NK-92 treated with Interleukin-12 subunit alpha and Interleukin-12 subunit beta, amount 100 ng/mL, for 24 hours (cell line): ENCODE measurements at places on chromosomes 1 and 21.

DNA sequence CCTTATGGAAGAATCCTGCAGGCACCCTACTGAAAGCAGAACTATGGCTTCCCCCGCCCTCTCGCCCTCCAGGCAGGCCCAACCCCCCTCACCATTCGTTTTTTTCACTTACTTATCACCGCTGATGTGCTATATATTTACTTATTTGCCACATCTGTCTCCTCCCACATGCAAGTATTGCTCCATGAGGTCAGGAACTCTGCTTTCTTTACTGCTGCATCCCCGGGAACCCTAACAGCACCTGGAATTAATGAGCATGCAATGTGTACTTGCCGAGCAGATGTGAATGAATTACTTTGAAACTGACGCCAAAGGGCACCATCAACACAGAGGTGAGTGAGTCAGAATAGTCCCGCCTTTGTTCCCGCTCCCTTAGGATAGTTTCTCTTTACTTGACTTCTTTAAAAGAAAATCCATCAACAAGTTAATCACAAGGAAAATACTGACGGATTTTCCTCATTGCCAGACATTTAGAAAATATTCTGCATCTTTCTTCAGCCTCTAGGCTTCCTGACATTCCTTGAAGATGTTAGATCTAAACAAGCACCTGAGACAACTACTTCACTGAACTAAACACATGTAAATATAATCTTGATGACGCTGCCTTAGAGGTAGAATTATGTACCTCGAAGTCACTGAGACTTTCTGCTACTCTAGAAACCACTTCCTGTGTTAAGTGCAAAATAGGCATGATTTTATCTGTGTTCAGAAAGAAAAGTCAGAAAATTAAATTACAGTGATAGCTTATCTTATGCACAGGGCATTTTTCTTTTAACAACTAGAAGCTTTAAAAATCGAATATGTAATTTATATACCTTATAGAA, 17.5 kb upstream of the RAB4A start:
- DNase-seq, result no peak

GRCh38 chr1:246219508-246220030, 287.5 kb downstream of the SMYD3 start:
- no peak for DNase-seq

DNA sequence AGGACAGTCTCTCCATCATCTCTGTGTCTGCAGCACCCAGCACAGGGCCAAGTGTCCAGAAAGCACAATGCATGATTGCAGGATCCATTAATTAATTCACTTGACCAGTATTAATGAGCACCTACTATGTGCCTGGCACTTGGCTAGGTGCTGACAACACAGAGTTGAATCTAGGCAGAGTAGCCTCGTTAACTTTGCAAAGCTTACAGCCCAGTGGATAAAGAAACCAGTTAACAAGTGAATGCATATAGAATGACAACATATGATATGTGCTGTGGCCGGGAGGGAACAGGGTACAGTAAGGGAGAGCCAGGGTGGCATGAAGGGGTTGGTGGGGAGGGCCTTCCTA, 10.9 kb downstream of the SLC1A7 start:
- no peak for DNase-seq

DNA sequence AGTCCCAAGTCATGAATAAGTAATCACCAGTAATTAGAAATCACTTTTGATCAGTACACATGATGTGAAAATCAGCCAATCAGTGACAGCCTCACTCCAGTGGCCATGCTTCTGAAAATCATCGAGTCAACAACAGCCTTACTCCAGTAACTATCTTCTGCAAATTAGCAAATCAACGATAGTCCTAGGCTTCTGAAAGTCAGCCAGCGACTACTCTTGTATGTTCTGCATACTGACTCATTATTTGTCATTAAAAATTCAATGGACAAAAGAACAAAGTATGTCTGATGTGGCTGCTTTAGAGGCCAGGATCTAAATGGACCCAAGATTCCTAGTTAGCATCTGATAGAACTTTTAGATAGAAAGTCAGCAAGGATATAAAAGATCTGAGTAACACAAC, 102.5 kb downstream of the GPR52 start:
- no peak for DNase-seq

GRCh38 chr1:220796530-220796929, 9.8 kb downstream of the MTARC1 start:
- DNase-seq, result no peak

DNA sequence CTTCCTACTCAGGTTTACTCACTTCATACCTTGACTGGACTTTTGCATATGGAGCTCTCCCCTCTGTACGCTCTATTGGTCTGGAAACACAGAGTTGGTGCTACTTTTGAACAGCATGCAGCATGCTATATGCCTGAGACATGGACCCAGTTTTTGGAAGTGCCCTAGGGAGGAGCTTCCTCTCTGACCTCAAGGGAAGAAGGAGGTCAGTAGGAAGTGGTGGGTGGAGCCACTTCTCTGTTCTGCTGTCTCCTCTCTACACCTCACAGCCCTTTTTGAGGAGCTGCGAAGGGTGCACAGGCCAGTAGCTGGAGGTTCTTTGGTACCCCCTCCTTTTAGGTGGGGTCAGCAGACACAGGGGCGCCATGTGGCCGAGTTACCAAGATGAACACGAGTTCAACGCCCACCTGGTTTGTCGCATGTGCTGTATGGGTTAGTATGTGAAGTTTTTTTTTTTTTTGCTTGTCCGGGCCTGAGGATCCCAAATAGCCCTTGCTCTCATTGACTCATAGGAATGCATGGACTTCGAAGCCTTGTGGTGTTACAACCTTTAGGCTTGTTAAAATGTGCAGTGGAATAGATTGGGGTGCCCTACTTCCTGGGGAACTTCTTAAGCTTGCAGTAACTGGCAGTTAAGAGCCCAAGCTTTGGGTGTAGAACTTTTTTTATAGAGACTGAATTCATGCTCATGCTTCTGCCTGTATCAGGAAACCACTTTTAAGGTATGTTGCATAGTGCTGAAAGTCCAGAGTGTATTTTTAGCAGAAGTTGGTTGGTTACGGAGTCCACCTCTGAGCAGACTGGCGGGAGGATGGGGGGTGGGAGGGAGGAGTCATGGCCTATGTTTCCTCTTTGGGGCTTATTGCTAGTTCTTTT, 10.7 kb downstream of the MACF1 start:
- DNase-seq, result peak; percentile 43

DNA sequence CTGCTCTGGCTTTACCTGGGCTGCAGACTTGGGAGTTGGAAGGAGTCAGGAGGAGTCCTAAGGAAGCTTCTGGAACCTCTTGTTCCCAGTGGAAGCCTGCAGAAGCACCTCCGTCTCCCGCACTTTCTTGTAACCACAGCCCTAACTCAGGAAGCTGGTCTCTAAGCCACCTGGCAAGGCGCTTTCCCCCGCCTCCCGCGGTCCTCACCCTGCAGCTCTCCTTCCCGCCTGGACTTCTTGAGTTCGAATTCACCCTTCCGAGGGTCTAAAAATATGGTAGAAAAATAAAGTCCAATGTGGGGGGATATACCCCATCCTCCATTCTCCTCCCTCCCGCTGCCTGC, 15.1 kb downstream of the PAX7 start:
- no peak for DNase-seq

- DNase-seq, result no peak
These were observed 116.1 kb upstream of the DPT start for GRCh38 chr1:168845140-168845539.

GRCh38 chr1:104380003-104380402, 630.3 kb downstream of the AMY1C start:
- DNase-seq, result no peak

- DNase-seq, result no peak
These were observed 90.7 kb downstream of the IGSF21 start for GRCh38 chr1:18198260-18198659.

- DNase-seq, result no peak
These were observed 33.2 kb upstream of the BTG2 start for GRCh38 chr1:203271962-203272632.

- no peak for DNase-seq
These were observed 136.9 kb downstream of the CDC7 start for GRCh38 chr1:91637539-91637994.

GRCh38 chr1:170978371-170978910, 43.1 kb downstream of the MROH9 start:
- no peak for DNase-seq

- no peak for DNase-seq
These were observed 394.8 kb downstream of the USP25 start for GRCh38 chr21:16124378-16125138.

DNA sequence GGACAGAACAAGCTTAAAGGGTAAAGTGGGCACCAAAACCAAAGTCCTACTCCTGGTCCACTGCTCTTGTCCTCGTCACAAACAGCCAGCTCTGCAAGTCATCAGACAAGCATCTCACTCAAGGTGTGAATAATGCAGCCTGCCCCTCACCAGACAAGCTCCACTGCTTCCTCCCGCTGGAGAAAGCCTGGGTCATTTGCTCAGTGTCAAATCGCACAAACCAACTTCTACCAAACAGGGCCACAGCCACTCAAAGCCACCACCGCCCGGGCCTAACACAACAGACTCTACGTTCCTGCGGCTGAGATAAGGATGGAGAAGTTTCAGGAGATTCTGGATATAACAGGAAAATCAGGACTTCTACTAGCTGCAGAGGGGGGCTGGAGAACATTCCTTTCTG, 3.3 kb downstream of the SSBP3 start:
- no peak for DNase-seq

- no peak for DNase-seq
These were observed 14.6 kb upstream of the RPL5 start for GRCh38 chr1:92817137-92817697.

GRCh38 chr1:228514421-228514820, 27.2 kb downstream of the RNF187 start:
- no peak for DNase-seq

GRCh38 chr1:197841158-197841557, 61.3 kb upstream of the C1orf53 start:
- DNase-seq, result no peak

DNA sequence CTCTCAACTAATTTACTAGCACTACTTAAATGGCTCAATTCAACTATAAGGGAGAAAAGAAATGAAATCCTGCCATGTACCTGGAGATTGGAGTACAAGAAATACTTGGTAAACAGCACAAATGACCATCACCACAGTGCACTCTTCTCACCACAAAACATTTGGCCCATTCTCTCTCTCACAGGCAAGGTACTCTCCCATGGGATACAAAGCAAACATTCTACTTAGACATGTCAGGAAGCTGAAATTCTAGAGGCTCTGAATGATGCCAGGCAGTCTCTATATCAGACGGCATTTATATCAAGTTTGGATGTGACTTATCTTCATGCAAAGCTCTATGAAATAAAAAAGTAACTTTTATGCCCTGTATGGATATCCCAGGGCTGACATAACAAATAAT, 72.5 kb downstream of the DPT start:
- no peak for DNase-seq

DNA sequence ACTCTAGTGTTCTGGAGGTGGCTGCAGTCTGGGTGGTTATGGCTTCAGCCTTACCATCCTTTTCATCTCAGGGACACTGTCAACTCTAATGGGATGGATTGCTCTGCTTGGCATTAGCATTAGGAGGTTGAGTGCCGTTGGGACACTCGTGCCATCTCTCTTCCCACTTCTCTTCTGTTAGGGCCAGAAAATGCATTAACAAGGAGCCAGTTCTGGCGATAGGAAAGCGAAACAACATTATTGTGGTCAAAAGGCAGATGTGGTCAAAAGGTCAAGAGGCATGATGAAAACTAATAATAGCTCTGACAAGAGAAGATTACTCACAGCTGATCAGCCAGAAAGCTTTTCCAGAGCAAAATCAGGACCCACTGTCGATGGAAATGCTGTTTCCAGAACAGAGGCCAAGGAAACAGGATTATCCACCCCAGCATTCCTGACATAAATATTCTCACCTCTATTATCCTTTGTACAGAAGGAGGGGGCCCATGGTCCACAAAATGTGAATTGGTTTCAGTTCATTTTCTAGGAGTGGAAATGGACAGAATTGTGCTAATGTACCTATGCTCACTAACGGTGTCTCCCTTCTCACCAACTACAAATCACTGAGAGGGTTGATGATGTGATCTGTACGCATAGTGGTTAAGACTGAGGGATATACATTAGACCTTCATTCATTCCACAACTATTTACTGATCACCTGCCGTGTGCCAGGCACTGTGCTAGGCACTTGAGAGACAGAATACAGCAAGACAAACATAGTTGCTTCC, 72.0 kb downstream of the ST6GALNAC5 start:
- DNase-seq, result no peak

DNA sequence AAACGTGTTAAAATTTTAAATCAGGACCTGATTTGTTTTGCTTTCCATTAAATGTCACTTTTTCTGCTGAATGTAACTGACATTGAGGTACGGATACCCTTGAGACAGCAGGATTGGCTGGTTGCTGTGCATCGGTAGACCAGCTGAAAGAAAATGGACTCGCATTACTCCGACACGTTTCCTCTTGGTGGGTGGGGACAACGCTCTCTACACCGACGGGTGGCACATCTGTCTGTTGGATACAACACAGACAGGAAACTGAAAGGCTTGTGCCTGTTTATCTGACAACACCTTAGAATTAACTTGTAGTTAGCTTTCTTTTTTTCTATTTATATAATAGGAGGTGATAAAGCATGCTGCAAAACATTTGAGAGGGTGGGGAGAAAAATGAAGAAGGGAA, 19.4 kb downstream of the PRPF38A start:
- DNase-seq, result no peak

DNA sequence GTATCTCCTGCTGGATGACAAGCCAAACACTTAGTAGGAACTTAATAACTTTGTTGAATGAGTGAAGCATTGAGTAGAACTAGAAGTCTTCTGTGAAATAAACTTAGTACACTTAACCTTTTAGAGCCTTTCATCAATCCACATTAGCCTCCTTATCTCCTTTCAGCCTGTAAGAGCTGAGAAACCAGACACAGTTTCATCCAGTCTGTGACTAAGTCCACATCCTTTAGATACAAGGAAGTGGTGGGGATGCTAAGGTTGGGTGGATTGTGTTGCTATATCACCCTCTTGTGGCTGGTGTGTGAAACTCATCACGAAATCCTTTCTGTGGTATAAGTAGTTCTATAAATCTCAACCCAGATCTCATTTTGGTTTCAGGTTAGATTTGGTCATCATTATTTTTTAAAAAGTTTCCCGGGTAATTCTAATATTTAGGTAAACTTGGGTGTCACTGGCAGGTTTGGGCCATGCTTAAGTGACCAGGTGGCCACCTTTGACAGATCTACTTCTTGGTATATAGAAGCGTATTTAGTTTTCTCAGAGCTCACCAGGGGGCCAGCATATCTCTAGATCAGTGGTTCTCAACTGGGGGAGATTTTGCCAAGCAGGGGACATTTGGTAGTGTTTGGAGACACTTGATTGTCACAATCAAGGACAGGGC, 27.8 kb upstream of the CD84 start:
- DNase-seq, result peak; percentile 23

DNA sequence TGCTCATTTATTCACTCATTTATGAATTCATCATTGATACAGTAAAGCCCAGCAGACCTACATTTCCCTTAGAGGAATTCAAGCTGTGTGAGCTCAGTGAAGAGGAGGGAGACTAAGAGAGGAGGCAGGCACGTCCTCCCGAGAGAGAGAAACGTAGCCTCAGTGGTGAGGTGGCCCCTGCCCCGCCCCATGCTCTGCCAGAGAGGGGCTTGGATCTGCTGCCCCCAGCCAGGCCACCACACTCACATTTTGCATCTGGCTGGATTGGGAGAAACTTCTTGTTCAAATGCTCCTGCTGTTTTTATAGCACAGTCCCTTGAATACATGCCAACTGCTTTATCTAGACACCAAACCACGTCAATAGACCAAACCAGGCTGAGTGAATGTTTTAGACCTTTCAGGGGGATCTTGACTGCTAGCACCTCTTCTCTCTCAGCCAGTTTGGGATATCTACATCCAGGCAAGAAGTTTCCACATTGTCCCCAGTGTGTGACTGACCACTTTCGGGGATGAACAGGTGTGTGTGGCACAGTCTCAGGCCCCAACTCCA, 67.7 kb upstream of the AJAP1 start:
- no peak for DNase-seq

- no peak for DNase-seq
These were observed 113.0 kb downstream of the TSEN15 start for GRCh38 chr1:184164536-184164935.
